Activated CD4-positive, alpha-beta T cell treated with anti-CD3 and anti-CD28 coated beads, Interleukin-2, amount 50 U/mL, for 24 hours (primary cell): ENCODE measurements at places on chromosomes 2 and 18.

GRCh38 chr2:9658972-9659371 lies 28.2 kb upstream of the YWHAQ start:
- no peak for DNase-seq

DNA sequence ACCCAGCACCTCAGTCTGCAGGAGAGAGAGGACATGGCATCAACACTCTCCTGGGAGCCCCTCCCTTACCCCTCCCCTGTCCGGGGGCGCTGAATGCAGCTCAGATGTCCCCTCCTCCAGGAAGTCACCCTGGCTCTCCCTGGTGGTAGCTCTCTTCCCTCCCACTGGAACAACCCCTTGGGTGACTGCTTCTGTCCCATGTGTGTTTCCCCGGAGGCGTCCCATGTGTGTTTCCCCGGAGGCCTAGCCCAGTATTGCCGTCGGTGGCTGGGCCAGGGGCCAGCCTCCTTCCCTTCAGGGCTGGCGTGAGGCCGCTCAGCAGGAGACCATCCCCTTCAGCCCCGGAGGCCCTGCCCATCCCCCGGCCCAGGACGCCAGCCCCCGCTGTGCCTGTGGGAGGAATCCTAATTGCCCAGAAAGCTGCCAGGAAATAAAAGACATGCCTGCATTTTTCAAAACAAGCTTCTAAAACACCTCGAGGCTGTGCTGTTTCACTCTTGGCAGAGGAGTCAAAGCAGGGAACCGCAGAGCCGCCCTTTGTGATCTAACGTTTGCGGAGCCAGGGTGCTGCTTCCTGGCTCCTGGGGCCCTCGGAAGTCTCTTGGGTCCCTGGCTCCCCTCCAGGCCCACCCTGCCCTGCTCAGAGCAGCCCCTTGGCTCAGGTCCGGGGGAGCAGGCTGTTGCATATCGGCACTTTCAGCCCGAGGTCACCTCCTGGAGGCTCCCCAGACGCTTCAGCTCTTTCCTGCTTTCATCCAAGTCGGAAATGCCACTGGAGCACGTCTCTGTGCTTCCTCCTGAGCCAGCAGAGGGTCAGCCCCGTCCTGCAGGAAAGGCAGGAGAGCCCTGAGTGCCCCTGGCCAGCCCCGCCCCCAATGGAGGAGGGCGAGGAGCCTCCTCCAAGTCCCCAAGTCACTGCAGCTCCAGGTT lies 11.4 kb downstream of the SNED1 start:
- DNase-seq, result no peak

GRCh38 chr2:74373985-74374384 lies 6.1 kb downstream of the DCTN1 start:
- no peak for DNase-seq

- no peak for DNase-seq
Measured at GRCh38 chr2:23271230-23271629, 113.7 kb upstream of the KLHL29 start.

DNA sequence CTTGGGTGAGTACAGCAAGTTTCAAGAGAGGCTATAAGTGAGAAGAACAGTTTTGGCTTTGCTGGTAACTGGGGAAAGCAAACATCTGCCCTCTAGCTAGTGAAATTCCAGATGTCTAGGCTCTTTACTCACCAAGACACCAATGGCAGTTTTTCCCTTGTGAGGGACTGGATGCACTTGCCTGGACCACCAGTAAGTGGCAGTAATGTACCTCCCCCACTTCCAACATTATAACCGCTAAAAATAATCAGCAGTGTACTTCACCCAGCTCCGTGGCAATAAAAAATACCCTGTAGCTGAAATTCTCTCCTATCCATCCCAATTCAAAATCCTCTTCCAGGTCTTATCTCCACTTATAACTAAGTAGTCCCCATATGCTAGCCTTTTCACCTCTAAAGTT lies 383.9 kb downstream of the ARHGAP15 start:
- no peak for DNase-seq

DNA sequence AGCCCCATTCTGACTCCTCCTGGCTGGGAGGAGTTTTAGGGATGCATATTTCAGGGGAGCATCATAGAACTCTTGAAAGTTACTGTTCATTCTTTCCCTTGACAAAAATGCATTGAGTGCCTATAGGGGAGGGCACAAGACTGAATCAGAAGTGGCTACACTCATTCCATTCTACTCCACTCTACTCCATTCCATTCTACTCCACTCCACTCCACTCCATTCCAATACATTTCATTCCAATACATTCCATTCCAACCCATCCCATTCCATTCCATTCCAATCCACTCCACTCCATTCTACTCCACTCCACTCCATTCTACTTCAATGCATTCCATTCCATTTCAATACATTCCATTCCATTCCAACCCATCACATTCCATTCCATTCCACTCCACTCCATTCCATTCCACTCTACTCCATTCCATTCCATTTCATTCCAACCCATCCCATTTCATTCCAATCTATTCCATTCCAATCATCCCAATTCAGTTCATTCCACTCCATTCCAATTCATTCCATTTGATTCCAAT lies 110.8 kb downstream of the LOXHD1 start:
- DNase-seq, result no peak

- DNase-seq, result no peak
Measured at GRCh38 chr2:222796413-222797103, 64.3 kb upstream of the ACSL3 start.

- DNase-seq, result no peak
Measured at GRCh38 chr18:13594551-13594950, 131.8 kb downstream of the FAM210A start.

DNA sequence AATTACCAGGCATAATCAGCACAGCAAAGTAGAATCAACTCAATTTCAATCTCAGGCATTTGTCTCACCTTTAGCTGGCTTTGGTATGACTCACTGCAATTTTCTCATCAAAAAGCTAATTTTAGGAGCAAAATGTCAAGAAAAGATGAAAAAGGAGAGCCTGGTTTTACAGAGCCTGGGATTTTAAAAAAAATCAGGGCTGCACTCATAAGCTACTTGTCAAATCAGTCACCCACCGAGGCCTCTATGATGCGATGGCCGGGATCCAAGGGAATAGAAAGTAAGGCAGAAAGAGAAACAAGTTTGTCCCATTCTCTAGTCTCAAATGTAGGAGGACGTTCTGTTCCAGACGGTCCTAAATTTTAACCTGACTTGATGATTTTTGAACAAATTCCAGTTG lies 170.9 kb downstream of the SOCS6 start:
- DNase-seq, result no peak

DNA sequence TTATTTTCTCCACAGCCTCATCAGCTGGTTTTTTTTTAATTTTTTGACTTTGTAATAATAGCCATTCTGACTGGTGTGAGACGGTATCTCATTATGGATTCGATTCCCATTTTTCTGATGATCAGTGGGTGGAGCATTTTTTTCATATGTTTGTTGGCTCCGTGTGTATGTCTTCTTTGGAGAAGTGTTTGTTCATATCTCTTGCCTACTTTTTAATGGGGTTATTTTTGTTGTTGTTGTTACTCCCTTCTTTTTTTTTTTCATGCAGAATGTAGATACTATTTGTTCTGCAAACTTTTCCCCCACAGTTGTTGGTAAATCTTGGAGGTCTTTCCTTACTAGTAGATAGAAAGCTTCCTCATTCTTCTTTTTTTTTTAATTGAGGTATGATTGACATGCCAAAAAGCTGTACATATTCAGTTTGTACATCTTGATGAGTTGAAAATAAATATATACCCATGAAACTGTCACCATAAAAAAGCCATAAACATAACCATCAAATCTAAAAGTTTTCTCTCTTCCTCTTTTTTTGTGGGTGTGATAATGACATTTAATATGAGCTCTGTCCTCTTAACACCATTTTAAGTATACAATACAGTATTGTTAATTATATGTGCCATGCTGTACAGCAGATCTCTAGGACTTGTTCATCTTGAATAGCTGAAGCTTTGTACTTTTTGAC lies 21.8 kb upstream of the NT5DC4 start:
- no peak for DNase-seq

DNA sequence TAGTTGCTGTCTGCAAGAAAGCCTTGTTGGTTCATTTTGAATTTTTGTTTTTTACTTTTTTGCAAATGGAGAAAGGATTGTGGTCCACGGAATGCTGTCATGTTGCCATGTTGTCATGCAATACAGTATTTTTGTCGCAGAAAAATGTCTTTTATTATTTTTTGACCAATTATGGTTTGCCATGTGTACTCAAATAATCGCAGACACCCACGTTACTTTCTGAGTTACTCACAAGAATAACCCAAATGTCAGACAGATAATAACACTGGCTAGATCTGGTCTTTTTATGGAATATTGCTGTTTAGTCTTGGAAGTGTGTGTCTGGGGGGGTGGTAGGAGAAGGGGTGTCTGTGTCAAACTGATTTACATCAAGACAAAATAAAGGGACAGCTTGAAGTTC lies 188.9 kb downstream of the LTBP1 start:
- DNase-seq, result no peak

DNA sequence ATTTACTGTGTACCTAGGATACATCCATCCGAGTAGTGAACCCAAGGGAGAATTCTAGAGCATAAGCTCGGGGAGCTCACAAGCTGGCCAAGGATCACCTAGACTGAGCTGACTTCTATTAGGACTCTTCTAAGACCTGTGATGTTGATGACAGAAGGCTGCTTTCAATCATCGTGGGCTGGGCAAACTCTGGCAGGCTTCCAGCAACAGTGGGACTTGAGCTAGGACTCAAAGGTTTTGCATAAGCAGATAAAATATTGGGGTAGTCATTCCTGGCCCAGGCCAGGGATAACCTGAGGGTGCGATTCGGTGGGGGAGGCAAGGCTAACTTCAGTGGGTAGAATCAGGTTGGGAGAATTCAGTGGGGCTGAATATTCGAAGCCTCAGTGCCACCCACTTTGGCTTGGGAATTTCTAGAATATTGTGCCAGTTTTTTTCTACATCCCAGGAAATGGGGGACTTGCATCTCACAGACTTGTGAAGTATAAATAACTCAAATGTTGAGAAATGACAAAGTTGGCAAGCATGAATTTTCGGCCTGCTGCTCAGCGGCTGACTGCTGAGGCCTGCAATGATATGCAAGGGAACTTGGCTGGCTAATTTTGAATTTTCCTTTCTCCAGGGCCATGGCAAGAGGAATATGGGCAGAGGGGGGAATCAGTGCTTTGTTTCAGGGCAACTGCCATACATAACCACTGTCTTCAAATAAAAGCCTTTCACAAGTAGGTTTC lies 274.3 kb downstream of the PRKCE start:
- no peak for DNase-seq

GRCh38 chr18:59159986-59160385 lies 20.3 kb downstream of the SEC11C start:
- no peak for DNase-seq

DNA sequence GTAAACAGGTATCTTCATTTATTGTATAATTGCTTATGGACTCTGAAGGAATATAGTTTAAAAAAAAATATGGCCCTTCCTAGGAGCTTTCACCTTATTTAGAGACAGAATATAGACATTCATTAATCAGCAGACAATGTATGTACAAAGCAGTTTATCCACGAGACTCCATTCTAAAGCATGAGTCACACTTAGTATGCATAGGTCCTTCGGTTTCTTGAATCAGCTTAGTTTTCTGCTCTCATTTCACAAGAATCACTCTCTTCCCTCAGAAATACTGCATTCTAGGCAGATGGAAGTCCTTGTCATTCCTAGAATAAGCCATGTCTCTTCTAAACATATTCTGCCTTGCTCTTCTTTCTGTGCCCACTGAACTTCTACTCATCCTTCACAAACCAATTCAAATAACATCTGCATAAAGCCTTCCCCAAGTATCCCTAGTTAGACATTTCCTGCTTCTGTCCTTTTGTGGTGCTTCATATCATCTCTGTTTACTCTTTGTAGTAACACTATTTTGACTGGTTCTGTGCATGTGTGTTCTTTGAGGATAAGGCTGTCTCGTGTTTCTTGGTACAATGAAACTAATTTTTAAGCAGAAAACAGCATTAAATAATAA lies 84.5 kb downstream of the PTRHD1 start:
- DNase-seq, result no peak

- no peak for DNase-seq
Measured at GRCh38 chr2:44649381-44649780, 287.6 kb downstream of the CAMKMT start.

- no peak for DNase-seq
Measured at GRCh38 chr2:28327956-28328922, 64.4 kb upstream of the FOSL2 start.

DNA sequence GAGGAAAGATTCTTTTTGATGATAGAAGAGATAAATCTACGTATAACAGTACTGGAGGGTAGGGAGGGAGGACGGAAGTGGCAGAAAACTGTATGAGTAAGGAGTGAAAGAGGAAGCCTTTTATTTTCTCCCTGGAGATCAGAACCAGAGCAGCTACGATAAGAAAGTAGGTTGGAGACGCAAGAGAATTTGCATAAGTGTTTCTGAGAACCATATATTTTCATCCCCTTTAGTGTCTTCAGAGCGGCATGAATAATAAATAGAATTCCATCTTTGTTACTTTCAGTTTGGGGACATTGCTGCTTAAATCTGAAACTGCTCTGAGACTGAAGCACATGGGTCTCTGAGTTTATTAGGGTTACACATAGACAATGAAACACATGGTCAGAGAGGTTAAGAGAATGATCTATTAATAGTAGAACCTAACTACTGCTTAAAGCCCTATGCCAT lies 230.2 kb upstream of the TNP1 start:
- no peak for DNase-seq

DNA sequence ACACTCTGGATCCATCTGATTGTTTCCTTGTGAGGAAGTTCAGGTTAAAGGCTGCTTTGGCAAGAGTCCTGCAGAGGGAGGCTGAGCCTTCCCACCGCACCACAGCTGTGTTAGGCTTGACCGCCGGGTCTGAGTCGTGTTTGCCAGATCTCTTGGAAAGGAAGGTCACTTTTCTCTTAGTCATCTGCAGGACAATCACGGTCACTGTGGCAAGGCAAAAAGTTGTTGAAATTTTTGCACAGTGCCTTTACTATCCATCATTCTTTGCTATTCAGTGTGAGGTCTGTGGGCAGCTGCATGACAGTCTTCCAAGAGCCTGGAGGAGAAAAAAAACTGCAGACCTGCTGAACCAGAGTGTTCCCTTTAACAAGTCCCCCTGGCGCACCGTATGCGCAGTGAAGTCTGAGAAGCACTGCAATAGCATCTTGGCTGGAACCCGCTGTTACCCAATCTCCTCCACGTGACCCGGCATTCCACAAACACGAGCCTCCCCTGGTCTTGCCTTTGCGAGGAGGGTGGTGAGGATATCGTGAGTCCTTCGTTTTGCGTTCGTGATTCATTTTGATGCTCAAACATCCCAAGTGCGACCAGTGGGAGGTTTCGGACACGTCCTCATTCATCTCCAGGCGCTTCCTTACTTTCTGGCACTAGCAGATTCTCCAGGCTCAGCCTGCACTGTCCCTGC lies 23.0 kb downstream of the BIN1 start:
- no peak for DNase-seq

DNA sequence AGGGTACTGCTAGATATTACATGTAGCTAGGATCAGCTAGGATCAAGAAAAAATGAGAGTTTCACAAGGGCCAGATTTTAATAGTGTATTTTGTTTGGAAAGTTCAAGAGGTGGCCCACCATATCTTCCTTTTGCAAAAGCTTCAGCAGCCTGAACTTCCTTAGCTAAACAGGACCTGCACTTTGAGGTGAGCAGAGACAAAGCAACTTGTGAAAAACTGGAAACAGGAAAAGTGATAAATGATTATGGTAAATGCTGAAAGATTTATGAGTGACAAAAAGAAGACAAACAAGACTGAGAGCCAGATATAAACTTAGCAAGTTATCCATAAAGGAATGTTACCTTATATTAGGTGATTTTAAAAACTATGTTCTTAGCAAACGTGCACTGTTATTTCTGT lies 123.6 kb downstream of the ZNF521 start:
- DNase-seq, result no peak

GRCh38 chr2:239303711-239304532 lies 96.9 kb downstream of the HDAC4 start:
- no peak for DNase-seq

- no peak for DNase-seq
Measured at GRCh38 chr2:219079417-219079816, 18.7 kb upstream of the IHH start.
